ENCODE measurements at places on chromosomes 2 and 18.

GRCh38 chr2:160920791-160921303, 239.4 kb upstream of the TANK start:
- no peak for DNase-seq

DNA sequence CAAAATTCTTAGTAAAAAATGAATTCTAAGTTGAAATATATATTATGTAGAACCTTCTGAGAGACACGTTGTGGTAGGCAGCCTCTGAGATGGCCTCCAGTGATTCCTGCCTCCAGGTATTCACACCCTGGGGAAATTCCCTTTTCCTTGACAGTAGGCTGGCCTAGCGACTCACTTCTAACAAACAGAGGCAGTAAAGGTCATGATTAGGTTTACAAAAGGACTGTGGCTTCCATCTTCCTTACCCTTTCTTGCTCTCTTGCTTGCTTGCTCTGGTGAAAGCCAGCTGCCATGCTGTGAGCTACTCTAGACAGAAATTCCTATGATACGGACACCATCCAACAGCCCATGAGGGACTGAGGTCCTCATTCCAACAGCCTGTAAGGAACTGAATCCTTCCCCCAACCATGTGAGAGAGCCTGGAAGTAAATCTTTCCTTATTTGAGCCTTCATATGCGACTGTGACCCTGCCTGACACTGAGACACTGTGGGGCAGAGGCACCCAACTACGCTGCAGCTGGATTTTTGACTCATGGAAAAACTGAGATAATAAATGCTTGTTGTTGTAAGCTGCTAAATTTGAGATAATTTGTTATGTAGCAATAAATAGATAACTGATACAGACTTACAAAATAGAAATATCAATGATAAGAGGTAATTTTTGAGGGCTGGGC, 32.7 kb upstream of the SERTAD2 start:
- DNase-seq, result no peak

GRCh38 chr2:37377187-37377532, 32.7 kb downstream of the QPCT start:
- no peak for DNase-seq

GRCh38 chr2:146239392-146240135, 1605.3 kb upstream of the ACVR2A start:
- no peak for DNase-seq

DNA sequence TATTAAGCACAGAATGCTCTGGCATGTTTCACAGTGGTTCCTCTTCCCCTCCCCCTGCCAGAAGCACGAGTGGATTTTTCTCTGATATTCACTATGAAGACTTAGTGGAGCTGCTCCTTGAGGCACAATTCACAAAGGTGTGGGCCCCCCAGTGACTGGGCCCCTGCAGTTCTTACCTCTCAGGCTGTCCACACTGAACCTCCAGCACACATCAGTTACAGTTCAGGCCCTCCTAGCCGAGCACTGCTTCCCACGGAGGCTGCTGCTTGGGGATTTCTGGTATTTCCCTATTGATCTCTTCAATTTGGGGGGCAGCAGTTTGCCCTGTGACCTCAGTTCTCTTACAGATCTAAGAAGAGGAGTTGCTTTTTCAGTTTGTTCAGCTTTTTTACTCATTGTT, 236.1 kb downstream of the SH3RF3 start:
- DNase-seq, result no peak

- DNase-seq, result no peak
These were observed 54.8 kb upstream of the DOCK10 start for GRCh38 chr2:225097035-225097434.

DNA sequence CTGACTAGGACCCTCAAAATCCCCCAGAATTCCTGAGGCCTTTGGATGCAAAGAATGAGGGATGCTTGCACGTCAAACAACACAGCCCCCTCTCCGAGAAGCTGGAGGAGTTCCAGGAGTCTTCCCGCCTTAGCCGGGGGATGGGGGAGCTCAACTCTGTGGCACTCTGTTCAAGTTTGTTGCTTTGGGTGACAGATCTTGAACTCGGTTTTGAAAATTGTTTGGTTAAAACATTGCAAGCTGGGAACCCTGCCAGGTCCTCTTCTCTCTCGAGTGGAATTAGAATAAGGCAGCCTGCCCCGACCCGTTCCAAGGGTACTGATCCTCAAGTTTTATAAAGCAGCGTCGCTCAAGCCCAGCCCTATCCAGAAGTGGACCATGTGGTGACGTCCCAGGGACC, 244.1 kb downstream of the LOXHD1 start:
- no peak for DNase-seq

DNA sequence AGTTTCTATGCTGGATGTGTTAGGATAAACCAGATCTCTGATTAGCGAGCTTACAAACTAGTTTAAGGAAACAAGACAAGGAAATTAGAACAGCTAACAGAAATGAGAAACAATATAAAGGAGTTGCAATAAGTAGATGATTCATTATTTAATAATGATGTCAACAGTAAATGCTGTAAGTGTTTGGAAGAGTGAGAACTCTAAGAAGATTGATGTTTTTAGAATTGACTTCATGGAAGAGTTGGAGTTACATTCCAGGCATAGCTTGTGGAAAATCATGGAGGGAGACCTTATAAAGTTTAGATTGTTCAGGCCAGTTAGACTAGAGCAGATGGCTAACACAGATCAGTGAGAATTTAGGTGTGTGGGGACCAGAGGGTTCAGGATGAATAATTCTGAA, 32.6 kb downstream of the PPP1R1C start:
- DNase-seq, result no peak

DNA sequence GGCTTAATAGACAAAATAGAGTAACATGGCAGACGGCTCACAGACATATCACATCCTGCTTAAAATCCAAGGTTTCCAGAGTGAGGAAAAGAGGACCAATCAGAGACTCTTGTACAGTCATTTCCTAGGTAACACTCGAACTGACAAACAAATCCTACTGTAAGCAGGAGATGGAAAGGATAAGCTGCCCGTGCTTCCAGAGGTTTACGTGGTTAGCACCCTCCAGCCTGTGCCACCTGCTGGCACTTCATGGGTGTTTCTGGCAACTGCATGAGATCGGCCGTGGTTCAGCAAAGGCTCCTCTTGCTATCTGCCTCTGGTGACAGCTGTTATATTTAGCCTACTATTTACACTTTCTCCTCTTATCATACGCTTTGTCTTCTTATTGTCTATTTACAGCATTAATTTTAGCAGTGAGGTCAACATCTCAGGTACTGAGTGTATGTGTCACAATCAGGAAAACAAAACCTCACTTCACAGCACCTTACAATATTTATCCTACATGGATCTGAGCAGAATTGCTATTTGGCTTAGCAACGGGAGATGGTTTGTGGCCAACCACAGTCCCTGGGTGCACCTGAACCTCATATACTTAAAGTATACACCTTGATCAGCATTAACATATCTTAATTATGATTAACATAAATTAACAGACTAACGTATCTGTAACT, 226.9 kb downstream of the TMEM163 start:
- DNase-seq, result no peak

- no peak for DNase-seq
These were observed 62.6 kb upstream of the RAB12 start for GRCh38 chr18:8546677-8547076.

DNA sequence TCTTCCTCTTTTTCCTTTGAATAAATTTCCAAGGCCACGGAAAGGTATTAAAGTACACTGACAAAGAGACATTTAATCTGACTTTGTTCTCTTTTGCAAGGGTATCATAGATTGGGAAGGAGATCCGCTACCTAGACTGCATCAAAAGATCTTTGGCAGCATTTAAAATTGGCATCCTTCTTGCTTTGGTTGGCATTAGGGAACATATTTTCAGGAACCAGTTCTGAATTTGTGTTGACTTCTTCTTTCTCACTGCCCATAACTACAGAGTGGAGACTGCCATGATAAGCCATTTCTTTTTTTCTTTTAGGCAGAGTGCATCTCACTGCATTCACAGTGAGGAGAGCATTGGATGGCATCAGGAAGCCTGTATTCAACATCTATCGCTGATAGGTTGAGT, 83.4 kb downstream of the DOCK10 start:
- no peak for DNase-seq

DNA sequence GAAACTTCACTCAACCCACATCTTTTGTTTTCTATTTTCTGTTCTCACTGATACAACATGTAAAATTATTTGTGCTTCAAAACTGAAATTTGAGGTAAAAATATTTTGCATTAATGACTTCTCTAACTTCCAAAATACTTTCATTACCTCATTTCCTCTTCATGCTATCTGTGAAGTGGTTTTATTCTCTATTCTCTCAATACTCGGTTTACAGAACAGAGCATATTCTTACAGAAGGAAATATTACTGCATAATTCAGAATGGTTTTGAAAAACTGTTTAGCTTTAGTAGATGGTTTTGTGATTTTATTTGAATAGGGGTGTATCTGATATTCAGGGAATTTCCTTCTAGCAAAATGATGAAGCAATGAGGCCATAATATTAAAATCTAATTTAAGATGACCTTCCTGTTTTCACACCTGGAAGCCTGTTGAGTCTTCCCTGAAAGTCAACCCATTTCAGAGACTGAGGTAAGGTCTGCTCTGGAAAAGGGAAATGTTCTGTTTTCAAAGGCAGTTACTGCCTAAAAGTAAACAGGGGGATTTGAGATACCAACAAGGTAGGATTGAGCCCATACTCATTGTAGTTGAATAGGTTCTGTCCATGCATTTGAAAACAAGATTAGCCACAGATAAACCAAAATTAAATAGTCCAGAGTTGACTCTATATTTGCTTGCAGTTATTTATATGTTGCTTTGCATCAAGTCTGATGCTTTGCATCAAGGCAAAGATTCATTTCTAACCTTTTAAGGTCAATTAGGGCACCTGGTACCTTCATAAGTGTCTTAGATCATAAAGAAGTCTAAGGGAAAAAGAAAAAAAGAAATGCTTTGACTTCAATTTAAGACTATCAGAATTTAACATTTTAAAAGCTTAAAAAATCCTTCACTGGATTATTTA, 50.8 kb upstream of the PEX13 start:
- no peak for DNase-seq

- no peak for DNase-seq
These were observed 569.3 kb downstream of the DPP10 start for GRCh38 chr2:115011721-115012120.

DNA sequence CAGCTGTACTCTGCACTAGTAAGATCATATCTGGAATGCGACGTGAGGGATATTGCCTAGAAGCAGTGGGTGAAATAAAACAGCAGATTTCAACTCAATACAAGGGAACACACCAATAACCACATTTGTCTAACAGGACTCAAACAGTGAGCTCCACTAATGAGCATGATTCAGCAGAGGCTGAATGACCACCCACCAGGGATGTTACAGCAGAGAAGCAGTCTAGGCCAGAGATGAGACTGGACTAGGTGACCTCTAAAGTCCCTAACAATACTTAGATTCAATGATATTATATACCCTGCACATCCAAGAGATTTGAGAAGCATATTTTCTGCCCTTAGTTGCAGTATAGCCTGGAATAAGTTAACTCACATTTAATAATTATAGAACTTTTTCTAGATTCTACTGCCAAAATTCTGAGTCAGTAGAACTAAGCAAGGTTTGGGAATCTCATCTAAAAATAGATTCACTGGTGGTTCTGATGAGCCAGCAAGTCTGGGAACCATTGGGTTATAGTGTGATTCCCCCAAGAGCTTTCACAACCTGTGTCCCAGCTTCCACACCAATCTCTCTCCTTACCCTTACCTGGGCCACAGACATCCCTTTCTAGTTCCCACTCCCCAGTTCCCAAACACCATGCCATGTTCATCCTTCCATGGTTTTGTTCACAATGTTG, 6.3 kb downstream of the THOC1 start:
- no peak for DNase-seq

DNA sequence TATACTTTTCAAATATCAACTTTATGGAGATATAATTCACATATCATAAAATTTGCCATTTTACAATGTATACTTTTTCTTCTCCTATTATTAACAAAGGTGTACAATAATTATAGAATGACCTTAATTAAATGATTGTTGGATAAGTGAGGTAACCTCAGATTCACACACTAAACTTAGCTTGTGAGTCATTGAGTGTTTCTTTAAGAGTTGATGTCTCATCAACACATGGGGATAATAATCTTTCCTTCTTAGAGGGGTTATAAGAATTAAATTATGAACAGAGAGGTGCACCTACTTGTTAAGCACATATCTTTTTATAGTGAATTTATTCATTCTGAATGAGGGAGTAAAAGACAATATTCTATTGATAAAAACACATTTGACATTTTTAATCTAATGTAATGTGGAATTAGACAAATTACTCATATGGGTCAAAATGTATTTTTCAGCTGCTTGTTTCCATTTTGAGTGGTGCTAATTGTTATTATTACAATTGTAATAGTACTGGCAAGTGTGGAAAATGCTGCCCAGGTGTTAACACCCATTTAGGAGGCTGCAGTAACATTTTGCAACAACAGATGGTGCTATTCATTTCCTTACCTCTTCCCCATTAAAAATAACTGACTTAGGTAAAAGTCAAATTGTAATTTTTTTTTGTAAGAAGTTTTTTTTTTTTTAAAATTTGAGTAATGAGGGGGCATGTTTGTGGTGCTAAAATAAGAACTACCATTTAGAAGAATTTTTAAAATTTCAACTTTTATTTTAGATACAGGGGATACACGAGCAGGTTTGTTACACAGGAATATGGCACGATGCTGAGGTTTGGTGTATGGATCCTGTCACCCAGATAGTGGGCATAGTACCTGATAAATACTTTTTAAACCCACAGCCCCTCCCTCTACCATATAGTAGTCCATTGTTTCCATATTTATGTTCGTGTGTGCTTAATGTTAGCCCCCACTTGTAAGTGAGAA, 32.1 kb upstream of the DYNAP start:
- DNase-seq, result no peak

DNA sequence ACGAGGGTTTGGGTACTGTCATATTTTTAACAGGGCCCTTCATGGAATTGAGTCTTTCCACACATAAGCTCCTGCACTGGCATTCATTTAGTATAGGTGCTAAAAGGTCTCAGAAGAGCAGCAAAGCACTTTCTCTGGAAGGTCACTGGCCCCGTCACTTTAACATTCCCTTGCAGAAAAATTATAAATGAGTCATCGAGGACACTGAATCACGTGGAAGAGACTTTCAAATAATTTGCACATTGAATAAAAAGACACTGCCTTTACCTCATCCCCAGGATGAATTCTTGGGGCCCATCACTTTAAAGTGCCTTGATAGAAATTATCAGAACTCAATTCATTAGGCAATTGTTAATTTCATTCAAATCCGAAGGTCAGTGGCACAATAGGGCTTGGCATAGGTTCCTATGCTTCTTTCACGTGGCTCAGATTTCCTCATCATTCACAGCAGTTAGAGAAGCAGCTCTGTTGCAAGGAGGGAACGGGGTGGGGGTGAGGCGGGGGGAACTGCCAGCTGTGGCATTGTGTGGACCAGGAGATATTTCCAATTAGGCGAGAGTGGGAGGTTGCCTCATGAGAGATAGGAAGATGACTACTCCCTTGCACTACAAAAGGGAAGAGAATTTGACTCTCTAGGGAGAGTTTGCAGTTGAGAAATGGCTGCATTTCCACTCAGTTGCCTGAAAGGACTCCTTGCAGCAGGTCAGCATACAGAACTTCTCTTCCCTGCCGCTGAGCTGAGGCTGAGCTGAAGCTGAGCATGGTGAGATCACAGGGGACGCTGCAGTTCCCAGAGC, 86.3 kb upstream of the NPAS2 start:
- DNase-seq, result no peak

- DNase-seq, result no peak
These were observed 37.2 kb upstream of the POLE4 start for GRCh38 chr2:74921236-74921736.

All from cortex of kidney (tissue), 1 donor.